Stimulated activated CD4-positive, alpha-beta T cell treated with anti-CD3 and anti-CD28 coated beads, TNF-alpha, amount 100 ng/mL, for 1 hour (primary cell): ENCODE measurements at places on chromosomes 4 and X.

- no peak for DNase-seq
Measured at GRCh38 chr4:122688529-122689140, 43.9 kb upstream of the BBS12 start.

- DNase-seq: no peak
Measured at GRCh38 chr4:82578935-82579334, 17.1 kb upstream of the TMEM150C start.

- DNase-seq: no peak
Measured at GRCh38 chr4:28075401-28075956, 1214.8 kb downstream of the STIM2 start.

GRCh38 chr4:77145842-77146185 is 11.2 kb upstream of the CCNG2 start:
- no peak for DNase-seq

DNA sequence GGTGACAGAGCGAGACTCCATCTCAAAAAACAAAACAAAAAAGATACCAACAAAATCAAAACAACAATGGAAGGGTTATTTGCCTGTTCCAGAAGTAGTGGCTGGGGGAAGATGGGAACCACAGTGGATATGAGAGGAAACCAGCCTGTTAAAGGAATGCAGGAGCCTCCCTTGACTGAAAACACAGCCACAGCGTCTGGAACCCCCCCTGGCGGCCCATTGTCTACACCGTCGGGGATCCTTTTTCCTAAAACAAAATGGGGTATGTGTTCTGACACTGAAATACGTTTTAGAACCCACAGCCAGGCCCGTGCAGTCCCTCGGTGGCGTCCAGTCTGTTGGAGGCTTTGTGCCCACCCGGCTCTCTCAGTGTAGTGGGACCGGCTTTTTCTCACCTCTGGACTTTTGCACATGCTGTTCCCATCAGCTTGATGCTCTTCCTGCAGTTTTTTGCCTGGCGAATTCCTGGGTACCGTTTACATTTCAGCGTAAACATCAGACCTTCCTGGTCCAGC is 19.6 kb downstream of the PIGG start:
- no peak for DNase-seq

DNA sequence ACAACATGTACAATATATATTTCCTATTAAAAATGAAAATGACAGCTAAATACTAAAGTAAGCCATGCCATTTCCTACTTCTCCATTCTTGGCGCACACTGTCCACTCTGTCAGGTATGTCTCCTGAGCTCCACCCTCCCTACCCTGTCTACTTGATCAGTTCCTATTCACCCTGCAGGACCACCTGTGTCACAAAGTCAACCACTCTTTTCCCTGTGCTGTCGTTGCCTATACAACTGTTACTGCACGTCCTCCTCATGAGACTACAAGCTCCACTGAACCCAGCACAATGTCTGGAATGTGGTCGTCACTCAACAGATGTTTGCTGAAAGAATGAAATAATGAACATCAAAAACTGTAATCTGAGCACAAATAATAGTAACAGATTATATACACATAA is 54.9 kb downstream of the SLC9A7 start:
- DNase-seq: no peak

DNA sequence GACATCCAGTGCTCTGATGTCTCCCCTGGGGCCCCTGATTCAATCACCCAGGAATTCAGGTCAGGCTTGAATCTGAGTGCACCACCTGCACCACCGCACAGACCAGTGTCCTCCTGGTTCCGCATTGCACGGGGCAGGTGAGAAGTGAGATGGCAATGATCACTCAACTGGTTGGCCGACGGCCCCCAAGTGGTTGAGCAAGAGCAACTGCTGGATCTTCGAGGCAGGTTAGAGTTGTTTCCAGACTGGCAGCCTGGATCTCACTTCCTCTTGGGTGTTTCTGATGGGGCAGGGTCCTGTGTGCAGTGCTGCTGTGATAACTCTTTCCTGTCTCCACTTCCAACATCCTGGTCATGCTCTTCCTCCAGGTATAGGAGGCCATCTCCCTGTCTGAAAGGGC is 50.4 kb downstream of the C4orf50 start:
- no peak for DNase-seq
